CD4-positive, alpha-beta T cell treated with Interleukin-10 for 1 hour (primary cell): ENCODE measurements at places on chromosomes 6 and 20.
A peak's percentile ranks its signal among the peaks of the same experiment; 100 is the strongest.

- DNase-seq, result no peak
These were observed 201.0 kb upstream of the EYS start for GRCh38 chr6:65908065-65908464.

- DNase-seq, result no peak
These were observed 383.4 kb downstream of the GRIK2 start for GRCh38 chr6:101776919-101777350.

DNA sequence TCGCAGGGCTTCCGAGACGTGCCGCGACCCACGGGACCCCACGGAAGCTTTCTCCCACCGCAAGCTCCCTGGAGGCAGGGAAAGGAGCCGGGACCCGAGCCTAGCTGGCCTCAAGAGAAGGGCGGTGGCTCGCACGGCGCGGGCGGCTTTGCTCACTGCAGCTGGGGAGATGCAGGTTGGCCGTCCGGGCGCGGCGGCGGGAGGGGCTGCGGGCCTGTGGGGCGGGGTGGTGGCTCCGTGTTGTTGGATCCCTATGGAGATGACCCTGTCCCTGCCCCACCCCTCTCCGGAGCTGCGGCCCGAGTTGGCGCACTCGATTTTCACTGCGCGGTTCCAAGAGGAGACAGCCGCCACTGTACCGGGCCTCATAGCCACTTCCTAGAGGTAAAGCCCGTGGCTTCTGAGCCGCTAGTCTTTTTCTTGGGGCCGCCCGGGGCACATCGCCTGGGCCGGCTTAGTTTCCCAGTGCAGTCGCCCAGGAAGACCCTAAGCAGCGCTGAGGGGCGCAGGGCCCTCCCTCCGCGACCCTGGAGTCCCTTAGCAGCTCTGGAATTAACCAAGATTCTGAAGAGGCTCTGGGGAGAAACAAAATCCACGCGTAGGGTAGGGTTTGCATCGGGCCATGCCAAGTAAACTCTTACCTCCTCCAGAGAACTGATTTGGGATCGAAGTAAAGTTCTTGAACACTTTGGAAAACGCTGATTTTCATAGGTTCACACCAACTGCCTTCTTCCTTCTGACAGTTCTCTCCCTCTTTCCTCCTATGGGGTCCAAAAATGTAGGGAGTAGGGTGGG lies at the start of gene ECT2L:
Gene ECT2L, plus strand, starts transcription at position 279 of the 795 bp plus-strand sequence. CDS start 17,188 bp downstream, outside the sequence.
- DNase-seq, result no peak

DNA sequence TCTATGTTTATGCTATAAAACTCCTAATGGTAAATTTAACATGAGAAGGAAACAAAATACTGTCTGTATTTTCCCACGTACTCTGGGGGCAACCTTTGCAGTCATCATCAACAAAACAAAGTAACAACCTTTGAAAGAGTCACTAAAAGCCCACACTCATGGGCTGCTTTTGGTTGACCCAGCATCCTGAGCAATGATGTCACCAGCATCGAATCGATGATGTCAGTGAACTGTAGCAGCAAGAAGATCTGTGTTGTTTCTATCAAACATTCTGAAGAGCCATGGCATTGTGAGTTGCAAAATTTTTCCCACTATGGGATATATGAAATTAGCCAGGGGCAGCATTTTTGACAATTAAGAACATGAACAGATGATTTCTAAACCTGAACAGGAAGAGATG lies 300.1 kb downstream of the HIVEP2 start:
- DNase-seq, result no peak

DNA sequence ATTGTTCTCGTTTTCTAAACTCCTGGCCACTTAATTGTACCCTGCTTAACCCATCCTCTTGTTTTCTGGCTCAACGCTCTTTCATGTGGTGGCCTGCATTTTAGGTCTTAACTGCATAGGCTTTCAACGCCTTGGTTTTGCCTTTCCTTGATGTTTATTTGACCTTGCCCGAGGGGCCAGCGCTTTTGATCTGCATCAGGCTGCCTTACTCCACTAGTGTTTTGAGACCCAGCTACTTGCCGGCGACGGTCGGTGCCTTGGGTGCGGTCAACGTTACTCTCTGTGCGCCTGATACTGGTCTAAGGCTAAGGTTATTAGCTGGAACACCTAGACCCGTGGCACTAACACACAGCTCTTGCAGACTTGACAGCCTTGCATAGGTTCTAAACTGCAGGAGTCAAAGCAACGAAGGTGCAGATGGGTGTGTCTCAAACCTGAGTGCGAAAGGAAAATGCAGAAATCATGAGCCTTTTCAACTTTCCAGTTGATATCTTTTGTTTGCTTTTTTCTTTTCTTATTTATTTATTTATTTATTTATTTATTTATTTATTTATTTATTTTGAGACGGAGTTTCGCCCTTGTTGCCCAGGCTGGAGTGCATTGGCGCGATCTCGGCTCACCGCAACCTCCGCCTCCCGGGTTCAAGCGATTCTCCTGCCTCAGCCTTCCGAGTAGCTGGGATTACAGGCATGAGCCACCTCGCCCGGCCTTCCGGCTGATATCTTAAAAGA lies 138.8 kb downstream of the HFE start:
- no peak for DNase-seq

- DNase-seq, result no peak
These were observed 169.0 kb downstream of the BACH2 start for GRCh38 chr6:90127595-90127994.

DNA sequence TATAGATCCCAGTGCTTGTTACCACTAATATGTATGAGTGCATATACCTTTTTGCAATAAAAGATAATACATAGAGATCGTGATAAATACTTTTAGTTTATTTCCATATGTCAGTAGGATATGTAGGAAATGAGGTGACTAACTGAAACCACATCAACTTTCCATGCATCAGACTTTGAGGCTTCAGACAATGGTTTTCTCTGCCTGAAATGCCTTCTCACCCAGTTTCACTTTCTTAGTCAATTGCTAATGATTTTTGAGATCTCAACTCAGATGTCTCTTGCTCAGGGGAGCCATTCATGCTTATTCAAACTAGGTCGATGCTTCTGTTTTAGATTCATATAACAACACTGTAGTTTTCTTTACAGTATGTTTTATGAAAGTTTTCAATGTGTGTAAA lies 626.6 kb upstream of the ADGRB3 start:
- no peak for DNase-seq

GRCh38 chr6:85472744-85473143 lies 22.9 kb downstream of the NT5E start:
- no peak for DNase-seq

DNA sequence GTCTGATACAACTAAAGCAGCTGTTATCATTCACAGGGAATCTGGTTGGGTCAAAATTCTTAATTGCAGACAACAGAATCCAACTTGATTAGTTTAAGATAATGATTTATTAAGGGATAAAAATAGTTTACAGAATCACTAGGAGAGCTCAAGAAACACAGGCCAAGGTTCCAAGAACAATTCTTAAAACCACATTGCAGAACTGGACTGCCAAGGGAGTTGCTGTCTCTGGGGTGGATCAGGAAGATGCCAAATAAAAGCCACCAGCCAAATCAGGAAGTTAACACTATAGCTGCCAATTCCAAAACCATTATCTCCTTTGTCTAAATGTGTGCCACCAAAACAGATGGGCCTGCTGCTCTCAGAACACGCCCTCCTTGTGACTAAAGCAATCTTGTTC lies 53.7 kb downstream of the NUDT3 start:
- DNase-seq, result no peak

DNA sequence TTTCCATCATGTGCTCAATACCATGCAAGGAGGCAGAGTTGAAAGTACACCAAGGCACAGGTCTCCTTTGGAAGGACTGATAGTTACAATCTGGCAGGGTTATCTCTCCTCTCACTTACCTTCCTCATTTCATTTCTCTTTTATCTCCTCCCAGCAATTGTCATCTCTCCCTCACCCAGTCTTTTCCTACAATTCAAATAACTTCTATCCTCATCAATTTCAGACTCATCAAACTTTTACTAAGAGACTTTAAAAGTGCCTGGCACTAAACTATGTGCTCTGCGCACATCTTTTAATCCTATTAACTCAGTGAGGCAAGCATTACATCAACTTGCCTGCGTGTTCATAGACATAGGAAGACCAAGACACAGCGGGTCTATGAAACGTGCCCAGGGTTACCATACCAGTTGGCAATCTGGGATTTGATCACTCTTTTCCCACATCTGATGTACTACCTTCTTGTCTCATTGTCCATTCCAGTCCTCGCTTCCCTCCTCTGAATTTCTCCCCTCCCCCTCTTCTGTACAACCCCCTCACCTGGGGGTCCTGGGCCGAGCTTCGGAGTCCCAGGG lies 1.2 kb downstream of the VARS1 start:
- no peak for DNase-seq

DNA sequence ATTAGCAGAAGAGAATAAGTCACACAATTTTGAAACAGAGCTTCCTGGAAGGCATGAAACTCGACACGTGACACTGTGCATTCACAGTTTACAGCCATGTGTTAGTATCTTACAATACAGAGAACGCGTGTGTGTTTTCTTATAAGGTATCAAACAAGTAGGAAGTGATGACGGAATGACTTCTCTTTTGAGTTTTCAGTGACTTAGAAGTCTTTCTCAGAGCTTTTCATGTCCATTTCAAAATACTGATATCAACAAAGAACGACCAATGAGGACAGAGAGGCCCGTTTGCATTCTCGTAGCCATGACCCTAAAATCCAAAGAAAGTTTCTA lies 36.6 kb upstream of the DUSP22 start:
- peak; percentile 27 for DNase-seq

GRCh38 chr20:16846006-16846405 lies 97.8 kb downstream of the OTOR start:
- no peak for DNase-seq

- DNase-seq, result no peak
These were observed 152.8 kb downstream of the CARMIL1 start for GRCh38 chr6:25431975-25432307.

DNA sequence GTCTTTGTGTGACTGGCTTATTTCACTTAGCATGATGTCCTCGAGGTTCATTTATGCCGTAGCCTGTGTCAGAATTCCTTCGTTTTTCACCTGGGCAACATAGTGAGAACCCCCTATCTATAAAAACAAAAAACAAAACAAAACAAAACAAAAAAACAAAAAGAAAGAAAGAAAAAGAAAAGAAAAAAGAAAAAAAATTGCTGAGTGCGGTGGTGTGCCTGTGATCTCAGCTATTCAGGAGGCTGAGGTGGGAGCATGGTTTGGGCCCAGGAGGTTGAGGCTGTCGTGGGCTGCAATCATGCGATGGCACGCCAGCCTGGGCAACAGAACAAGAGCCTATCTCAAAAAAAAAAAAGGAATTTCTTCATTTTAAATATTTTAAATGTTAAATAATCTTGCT lies 38.4 kb downstream of the VEGFA start:
- no peak for DNase-seq

GRCh38 chr20:35883778-35884540 lies 70.3 kb downstream of the SCAND1 start:
- peak; percentile 72 for DNase-seq

DNA sequence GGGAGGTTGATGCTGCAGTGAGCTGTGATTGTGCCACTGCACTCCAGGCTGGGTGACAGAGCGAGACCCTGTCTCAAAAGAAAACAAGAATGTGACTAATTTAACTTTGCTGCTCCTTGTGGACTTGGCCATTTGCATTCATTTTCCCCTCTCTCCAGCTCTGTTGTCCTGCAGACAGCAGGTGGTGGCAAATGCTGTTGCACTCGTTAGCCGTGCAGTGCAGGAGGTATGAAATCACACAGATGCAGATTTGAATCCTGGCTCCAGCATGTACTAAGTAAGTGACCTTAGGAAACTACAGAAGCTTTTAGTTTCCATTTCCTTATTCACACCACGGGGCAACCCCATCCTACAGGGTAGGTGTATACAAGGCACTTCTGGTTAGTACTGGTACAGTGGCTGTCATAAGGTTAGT lies 9.6 kb upstream of the BEND3 start:
- no peak for DNase-seq

DNA sequence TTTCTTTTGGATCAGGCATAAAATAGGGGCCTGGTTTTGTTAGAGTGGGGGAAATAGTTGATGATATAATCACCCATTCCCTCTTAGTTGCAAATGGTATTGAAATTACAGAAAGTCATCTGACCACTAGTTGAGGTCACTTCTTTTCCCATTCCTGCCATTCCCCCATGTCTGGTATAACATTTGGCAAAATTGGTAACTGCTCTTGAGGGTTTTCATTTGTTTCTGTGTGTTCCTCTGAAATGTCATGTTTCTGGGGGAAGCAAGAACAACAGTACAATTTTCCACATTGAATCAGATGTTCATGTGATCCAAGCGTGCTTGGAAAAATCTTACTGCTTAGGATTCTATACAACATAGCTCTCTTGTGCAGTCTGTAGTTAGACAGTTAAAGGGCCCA lies 7.3 kb downstream of the AIG1 start:
- no peak for DNase-seq

- DNase-seq, result no peak
These were observed 72.0 kb upstream of the B3GAT2 start for GRCh38 chr6:71028877-71029252.

DNA sequence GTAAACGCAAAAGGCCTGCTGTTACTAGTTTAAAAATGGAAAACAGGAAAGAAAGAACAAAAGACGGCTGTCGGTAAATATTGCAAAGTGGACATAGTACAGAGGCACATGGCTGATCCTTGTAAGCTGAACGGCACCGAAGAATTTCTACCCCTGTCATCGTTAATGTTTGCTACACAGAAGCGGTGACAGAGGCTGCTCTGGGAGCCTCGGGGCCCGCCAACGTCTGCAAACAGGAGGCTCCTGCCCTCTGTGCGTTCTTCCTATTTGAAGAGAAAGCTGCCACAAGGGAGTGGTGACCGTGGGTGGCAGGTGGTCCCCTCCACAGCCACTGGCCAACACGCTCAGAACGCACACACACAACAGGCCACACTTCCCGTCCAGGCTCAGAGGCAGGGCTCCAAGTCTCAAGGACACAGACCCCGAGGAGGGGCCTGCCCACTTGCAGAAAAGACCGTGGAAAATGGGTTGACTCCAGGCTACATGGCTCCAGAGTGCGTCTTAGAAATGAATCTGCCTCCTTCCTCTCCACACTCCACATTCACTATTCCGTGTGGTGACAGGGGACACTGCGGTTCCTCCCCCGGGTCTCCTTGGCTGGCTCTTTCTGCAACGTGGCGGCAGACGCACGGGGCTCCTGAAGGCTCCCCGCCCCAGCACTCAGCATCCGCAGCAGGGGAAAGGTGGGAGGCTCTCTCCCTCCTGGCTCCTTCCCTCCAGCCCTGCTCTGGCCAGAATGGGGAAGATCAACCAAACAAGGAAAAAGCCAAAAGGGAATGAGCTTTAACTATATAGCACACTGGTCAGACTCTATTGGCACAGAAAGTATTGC lies 64.5 kb downstream of the GMPR start:
- DNase-seq, result no peak

GRCh38 chr20:25299806-25300205 lies 51.9 kb downstream of the PYGB start:
- no peak for DNase-seq
